Activated naive CD8-positive, alpha-beta T cell treated with anti-CD3 and anti-CD28 coated beads for 36 hours (primary cell): ENCODE measurements at places on chromosomes 7 and 10.

GRCh38 chr10:118324140-118324539 lies 18.0 kb downstream of the FAM204A start:
- no peak for DNase-seq

DNA sequence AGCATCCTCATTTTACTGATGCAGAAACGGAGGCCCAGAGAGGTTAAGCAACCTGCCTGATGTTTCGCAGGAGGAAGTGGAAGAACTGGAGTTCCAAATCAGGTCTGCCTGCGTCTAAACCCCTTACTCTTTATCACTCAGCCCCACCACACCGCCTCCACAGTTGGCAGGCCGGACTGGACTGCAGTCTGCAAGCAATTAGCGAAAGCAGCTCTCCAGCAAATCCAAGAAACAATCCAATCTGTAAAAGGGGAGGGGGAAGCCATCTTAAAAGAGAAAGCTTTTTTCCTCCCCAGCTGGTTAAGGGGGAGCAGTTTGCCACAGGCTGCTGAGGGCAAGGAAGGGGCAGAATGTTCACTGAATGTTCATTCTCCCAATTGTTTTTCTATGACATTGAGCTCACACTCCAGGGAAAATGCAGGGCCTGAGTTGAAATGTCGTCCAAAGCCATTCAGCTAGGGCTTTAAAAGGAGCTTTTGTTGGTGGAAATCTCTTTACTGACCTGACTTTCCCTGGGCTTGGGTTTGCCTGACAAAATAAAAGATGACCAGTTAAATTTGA lies 350.1 kb downstream of the RNLS start:
- no peak for DNase-seq

DNA sequence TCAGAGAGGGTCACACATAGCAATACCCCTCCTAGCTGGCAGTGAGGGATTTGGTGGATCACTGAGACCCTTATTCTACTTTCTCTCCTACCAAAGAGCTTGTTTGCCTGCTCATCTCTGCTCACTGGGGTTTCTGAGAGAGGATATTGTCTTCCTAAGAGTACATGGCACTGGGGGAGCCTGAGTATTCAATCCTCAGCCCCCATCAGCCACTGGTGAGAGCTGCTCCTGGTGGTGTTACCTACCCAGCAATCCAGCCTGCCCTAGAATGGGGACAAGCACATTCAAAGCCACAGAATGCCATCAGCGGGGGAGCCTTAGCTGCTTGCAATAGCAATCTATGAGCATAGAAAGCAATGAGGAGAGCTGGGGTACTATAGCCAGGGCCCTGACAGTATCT lies 281.1 kb downstream of the WDR11 start:
- no peak for DNase-seq

- no peak for DNase-seq
Observed at GRCh38 chr10:125802739-125803138, 20.3 kb downstream of the UROS start.

GRCh38 chr10:59825932-59826331 lies 72.7 kb upstream of the MRLN start:
- no peak for DNase-seq
